Cortex of kidney (tissue), 1 donor: ENCODE measurements at places on chromosomes 7 and 10.

GRCh38 chr10:122513053-122513452 is 47.5 kb upstream of the DMBT1 start:
- DNase-seq: no peak

- DNase-seq: no peak
Measured at GRCh38 chr7:102432442-102433218, 745 bp upstream of the ORAI2 start.

- DNase-seq: no peak
Measured at GRCh38 chr7:32774541-32774951, 117.0 kb downstream of the KBTBD2 start.

GRCh38 chr10:26755443-26755903 is 58.0 kb downstream of the PDSS1 start:
- no peak for DNase-seq

DNA sequence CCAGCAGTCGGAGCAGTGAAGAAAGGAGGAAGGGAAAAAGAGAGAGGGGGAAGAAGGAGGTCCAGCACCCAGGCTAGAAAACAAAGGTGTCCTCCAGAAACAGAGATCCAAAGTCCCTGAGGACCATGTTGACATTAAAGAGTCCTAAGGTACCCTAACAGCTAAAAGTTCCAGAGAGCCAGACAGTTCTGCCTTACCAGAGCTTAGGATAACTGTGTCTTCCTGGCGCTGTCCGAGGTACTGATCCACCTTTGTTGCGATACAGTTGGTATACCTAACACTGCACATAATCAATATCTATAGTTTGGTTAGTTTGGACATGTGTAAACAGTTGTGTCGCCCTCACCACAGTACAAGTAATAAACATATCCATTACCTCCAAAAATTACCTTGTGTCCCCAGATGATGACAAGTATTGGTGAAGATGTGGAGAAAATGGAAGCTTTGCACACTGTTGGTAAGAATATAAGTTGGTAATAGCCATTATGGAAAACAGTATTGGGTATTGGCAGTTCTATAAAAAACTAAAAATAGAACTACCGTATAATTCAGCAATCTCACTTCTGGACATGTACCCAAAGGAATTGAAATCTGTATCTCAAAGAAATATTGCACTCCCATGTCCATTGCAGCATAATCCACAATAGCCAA is 59.8 kb downstream of the GRID1 start:
- DNase-seq: no peak

- DNase-seq: no peak
Measured at GRCh38 chr7:44712012-44712411, 36.6 kb upstream of the ZMIZ2 start.

DNA sequence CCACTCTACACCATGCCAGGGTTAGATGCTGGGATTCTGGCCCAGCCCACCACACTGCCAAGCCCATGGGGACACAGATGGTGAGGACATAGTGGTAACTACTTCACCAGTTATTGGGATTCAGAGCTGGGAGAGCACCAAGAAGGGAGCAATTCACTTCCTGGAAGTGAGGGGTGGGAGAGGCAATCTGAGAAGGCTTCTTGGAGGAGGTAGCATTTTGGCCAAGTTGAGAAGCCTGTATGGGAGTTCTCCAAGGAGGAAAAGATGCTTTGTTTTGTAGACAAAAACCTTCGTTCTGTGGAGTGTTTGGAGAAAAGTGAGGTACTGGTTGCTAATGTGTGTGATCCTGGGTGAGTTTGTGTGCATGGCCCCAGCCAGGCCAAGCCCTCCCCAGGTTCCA is 3.8 kb upstream of the PRKRIP1 start:
- no peak for DNase-seq

DNA sequence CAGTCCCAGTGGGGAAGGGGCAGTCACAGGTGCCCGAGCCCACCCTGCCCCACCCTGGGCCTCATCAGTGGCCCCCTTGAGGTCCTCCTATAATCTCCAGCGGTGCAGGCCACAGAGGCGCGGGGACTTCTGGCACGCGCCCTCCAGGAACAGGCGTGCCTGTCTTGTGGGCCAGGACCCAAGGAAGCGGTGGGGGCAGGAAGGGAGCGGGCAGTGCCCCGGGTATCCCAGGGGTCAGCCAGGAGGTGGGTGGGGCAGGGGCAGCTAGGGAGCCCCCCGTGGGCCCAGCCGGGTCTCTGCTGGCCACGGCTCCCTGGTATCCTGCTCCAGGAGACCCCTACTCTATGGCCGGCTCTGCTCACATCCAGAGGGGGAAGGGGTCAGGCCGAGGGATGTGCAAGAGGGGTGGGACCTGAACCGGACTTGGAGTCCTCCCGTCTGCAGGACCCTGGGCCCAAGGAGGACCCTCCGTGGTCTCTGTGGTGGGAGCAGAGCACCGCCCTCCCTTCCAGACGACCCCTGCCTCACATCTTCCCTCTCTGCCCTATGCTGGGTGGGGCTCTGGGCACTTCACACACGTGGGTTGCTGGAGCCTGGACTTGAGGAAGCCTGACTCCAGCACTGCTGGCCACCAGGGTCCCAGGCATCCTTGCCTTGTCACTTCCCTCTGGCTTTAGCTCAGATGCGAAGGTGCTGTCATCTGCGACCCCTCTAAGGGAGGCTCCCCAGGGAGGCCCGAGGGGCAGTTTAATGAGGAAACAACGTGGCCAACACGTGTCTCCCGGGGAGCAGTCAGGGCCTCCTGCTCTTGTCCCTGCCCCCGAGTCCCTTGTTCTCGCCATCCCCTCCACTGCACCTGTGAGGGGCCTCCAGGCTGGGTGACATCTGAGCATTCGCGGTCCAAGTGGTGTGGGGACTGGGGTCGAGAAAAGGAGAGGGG is 18.3 kb upstream of the GRIFIN start:
- no peak for DNase-seq

DNA sequence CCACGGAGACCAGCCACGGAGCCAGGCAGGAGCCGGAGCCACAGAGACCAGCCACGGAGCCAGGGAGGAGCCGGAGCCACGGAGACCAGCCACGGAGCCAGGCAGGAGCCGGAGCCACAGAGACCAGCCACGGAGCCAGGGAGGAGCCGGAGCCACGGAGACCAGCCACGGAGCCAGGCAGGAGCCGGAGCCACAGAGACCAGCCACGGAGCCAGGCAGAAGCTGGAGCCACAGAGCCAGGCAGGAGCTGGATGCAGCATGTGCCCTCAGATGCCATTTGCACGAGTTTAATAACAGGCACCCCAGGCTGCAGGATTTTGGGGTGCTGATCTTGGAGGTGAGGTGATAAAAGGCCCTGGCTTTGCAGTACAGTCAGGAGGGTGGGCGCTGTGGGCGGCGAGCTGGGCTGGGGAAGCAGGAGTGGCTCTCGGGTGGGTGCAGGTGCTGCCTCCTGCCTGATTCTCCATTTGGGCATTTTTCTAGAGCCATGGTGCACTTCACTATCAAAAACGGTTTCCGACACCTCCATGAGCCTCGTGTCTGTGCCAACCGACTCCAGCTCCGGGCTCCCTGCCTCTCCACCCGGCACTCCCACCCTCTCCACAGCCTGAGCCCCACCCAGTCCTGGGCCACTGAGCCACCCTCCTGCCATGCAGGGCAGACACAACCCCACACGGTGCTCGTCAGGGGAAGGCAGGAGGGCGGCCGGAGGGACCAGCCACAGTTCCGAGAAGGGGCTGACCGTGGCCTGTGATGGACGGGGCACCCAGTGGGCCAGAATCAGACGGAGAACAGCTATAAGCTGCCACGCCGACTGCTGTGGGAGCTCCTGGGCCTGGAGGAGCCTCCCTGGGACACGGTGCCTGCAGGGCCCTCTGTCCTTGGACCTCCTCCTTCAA is 40.8 kb upstream of the NKX6-2 start:
- DNase-seq: no peak

DNA sequence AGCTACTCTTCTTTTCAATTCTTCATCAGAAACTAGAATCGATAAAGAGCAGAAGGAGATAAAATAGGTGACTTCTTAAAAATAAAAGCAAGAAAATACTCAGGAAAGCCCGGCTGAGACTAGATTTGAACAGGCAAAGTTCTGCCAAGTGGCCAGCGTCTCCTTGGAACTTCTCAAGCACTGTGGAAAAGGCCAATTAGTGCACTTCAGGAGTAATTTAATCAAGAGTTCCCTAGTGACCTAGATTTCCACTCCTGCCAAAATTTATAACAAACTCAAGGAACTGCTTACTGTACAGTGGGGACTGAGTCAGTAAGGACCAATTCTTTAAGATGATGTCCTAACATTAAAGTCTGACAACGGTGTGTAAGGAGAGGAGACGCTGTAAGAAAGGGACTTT is 57.3 kb downstream of the CHCHD3 start:
- DNase-seq: no peak

- no peak for DNase-seq
Measured at GRCh38 chr10:70493660-70494234, 15.2 kb downstream of the PALD1 start.

DNA sequence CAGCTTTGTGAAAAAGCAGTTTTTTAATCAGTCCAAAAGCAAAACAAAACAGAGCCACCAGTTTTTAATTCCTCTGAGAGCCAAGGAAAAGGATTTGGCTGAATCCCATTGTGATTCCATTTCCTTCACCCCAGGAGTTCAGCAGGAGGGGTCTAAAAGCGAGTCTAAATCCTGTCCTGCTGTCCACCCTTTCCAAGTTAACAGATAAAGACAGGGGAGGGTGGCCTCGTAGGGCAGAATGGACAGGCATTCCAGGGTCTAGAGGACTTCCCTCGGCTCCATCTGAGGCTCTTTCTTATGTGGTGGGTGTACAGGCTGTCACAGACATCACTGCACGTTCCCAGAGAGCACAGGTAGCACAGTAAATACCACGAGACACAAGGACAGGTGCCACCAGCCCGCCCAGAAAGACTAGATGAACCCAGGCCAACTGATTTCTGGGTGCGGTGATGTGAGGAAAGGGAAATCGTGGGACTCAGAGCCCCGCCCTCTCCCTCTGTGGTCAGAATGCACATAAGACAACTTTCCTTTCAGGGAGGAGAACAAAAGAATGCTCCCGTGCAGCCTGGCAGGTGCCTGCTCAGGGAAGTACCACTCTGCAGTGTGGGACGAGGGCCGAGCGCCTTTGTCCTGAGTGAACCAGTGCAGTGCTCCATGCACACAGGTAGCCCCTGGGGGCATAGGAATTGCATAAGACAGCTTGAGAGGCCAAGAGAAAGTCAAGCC is 119.7 kb downstream of the ABLIM1 start:
- DNase-seq: no peak
